ENCODE measurements at places on chromosomes 2 and 18.

GRCh38 chr2:235709124-235709813 is 215.4 kb downstream of the AGAP1 start:
- no peak for DNase-seq

DNA sequence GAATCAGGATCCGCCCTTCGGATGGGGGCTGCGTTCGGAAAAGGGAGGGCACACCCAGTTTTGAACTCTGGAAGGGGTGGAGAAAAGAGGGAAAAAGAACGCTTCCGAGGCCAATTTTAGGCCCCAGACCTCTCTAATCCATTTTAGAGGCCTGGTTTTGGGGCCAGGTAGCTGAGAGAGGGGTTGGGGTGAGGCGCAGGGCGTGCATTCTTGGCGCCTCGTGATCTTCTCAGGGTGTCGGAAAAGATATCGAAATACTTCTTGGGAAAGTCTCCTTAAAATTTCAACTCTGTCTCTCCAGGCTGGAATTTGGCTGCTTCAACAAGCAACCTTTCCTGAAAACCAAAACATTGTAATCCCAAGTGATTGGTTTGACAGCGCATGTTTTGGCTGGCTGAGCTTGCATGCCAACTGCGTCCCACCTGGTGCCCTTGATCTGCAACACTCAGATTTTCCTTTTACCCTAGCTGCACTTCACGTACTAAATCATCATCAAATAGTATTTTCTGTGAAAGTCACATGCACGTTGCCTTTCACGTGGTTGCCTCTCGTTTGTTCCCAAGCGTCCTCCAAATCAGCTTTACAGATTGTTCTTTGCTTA is 864 bp upstream of the XPO1 start:
- DNase-seq = peak; percentile 9

DNA sequence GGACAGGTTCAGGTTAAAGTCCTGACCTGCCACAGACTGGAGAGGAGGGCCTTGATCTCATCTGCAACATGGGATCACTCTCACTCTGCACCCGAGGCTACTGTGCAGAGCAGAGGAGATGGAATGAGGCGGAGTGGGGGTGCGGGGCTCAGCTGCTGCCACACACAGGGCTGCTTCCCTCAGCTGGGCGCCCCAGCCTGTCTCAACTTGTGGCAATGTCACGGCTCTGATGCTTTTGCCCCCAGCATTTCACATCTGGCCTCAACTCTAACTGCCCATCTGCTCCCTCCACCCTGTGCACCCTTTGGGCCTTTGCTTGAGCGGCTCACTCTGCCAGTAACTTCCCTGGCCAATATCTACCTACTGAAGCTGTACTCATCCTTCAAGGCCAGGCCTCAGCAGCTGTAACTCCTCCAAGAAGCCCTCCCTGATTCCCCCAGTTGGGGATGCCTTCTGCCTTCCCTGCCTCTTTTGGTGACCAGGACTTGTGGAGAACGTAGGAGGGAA is 70.3 kb downstream of the POLR1A start:
- no peak for DNase-seq

- DNase-seq = no peak
Observed at GRCh38 chr18:50218432-50219197, 23.7 kb upstream of the MYO5B start.

GRCh38 chr18:62781262-62781661 is 65.9 kb downstream of the PHLPP1 start:
- no peak for DNase-seq

DNA sequence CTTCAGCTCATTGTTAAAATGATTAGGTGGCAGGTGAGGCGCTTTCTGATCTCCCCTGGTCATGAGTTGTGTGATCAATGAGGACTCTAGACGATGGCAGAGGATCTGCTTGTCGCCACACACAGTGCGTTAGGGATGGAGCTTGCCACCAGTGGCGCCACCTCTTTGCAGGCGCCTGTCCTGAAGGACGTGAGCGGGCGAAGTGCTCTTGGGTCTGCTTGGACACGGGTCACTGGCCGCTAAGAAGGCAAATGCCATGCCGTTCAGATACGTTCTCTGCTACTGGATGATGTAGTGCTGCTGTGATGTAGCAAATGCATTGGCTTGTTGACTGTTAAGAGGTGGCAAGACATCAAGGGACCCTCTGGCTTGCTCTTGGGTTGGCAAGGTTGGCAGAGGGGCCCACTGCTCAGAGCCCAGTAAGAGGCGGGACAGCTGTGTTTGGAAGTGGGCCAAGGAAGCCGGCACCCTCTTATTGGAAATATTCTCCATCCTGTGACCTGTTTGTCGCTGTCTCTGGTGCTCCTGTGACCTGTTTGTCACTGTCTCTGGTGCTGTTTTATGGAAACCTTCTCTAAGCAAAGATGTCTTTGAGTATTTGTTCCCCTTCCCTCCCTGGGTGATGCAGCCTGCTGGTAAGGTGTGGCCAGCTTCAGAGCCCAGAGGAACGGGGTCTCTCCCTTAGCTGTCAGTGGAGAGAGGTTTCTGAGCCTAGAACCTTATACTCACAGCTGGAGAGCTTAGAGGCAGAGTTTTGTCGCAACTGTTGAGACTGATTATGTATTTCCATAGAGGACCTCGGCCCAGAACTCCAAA is 14.6 kb downstream of the LDLRAD4 start:
- DNase-seq = no peak

DNA sequence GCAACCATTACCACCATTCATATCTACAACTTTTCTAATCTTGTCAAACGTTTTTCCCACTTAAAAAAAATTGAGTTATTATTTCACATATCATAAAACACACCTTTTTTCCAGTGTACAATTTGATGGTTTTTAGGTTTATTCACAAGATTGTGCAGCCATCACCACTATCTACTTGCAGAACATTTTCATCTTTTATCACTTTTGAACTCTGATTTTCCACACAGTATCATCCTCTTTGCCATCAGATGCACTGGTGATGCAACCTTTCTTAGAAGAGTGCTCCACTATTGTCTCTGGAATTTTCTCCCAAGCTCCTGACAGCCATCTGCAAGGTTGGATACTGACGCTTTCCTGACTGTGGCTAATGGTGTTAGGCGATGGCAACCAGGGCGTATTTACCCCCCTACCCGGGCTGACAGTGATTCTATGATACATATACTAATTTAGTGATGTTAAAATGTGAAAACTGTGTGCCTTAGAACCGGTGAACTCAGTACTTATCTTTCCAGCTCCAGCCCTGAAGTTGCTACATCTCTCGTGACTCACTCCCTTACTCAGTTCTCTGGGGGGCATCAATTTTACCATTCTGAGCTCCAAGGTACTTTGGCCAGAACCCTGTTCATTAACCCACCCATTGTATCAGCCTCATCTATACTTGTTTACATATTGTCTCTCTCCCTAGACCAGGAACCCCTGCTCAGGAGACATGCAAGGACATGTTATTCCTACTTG is 105.4 kb upstream of the SPRED2 start:
- no peak for DNase-seq

DNA sequence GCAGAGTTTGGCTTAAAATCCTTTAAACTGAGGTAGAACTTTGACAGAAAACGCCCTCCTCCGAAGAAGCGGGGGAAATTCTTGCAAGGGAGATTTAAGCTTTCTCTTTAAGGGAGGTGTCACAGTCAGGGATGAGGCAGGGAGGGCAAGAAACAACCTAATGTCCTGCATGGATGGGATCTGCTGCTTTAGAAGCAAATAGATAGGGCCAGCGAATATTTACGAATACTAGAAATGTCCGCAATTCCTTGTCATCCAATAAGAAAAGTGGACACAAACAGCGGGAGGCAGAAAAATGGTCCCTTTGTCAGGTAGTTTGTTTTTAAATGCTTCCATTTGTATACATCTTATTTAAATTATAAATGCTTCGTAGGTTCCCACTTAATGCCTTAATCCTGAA is 12.0 kb downstream of the MEIS1 start:
- no peak for DNase-seq

DNA sequence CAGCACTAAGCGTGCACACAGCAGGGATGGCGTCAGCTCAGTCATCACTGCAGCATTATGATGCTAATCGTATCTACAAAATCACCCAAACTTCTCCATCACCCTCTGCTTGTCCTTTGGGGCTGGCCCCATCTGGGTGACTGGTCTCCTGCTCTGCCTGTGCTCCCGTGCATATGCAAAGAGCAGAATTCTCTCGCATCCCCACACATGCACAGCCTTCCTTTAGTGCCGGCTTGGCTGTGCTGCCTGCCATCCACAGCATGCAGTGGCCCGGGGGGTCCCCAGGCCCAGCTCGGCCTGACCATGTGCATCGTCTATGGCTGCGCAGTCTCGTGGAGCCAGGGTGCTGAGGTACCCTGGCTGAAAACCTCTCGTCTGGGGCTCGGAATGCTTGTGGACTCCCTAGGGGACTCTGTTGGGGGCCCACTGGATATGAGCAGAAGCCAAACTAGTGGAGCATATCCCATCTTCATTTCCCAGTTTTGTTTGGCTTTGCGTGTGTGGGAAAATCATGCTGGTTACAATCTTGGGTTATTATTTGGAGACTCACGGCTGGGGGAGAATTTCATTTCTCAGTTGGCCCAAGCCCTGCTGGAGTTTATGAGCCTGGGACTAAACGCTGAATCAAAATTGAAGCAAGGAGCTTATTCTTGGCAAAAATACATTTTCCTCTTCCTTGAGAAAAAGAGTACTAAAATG is 70.9 kb upstream of the HS6ST1 start:
- DNase-seq = no peak

DNA sequence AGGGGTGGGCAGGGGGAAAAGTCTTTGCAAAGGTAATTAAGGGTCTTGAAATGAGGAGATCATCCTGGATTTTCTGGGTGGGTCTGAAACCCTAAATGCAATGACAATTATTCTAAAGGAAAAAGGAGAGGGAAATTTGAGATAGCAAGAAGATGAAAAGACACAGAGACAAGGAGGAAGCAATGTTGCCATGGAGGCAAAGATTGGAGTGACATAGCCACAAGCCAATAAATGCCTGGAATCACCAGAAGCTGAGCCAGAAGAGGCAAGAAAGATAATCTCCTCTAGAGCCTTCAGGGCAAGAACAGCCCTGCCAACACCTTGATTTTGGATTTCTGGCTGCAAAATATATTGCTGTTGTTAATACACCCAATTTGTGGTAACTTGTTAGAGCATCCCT is 1246.3 kb upstream of the PIK3C3 start:
- no peak for DNase-seq

GRCh38 chr2:233386382-233387041 is 32.2 kb downstream of the DGKD start:
- no peak for DNase-seq

DNA sequence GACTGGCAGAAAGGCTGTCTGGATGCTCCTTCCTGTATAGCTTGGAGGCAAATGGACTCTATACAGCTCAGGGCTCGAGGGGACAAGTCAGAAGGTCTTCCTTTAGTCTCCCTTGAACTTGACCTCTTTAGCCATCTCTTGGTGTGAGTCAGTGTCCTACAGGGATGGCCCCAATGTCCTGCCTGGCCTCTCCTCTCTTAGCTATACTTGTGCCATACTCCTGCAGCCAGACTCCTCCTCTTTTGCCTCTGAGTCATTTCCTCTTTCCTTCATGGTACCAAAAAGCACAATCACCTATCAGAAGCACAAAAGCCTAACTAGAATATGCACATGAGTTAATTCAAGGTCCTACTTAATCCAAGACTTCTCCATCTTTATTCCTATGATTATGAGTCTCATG is 112.7 kb downstream of the XRCC5 start:
- DNase-seq = no peak

DNA sequence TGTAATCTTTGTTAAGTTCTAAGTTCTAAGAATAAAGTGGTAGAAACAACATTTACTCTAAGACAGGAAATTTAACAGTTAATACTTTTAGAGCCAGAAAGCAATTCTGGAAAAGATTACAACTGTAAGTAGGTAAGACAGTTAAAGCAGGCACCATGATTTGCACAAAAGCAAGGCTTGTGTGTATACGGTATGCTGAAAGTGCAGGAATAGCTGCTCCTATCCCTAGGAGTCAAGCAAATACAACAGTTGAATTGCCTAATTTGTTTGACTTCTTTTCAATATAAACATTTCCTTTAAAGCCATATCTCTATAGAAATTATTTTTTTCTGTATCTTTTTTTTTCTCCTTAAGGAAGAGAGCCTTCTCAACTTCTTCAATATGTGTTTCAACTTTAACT is 116.4 kb downstream of the KCNJ3 start:
- no peak for DNase-seq

- DNase-seq = no peak
Observed at GRCh38 chr18:2529154-2529553, 42.2 kb downstream of the METTL4 start.

- DNase-seq = no peak
Observed at GRCh38 chr2:167133614-167134013, 245.3 kb downstream of the XIRP2 start.

- no peak for DNase-seq
Observed at GRCh38 chr2:102065675-102066252, 74.0 kb downstream of the IL1R2 start.

DNA sequence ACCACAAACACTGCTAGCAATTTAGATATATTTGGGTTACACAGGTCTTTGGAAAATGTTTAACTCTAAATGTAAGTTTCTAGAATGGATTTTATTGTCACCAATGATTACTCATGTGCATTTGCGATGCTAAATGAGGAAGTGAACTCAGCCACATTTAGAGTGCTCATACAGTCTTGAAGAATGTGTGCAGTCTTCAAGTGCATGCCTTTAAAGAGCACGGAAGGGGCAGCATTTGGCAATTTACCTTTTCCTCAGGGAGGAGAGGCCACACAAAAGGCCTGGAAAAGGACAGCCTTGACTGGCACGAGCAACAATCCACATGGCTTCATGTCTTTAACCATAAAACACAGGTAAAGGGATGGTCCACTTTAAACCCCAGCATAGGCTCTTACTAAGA is 78.5 kb upstream of the STK17B start:
- DNase-seq = no peak

DNA sequence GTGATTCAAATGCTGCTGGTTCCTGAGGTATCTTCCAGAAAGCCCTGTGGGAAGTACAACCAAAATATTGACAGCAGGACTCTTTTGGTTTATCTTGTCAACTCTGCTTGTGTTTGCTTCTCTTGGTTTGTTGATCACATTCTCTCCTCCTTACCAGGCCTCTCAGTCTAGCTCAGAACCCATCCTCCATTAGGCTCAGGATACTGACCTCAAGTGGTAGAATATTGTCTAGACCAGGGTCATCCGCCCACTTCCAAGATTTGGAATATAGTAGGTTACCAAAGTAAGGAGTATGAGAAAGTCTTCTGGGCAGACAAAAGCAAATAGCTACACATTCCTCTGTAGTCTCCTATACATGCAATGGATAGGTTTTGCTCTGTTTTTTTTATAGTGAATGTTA is 56.6 kb downstream of the XIRP2 start:
- no peak for DNase-seq

GRCh38 chr2:219484343-219485200 is 14.1 kb upstream of the GMPPA start:
- DNase-seq = no peak

All from activated T-helper 1 cell treated with Interleukin-2 at 50 U/mL for 16 hours (primary cell).